ENCODE measurements at places on chromosomes 4 and X.

- no peak for DNase-seq
Measured at GRCh38 chr4:114606245-114606644, 7.6 kb downstream of the UGT8 start.

DNA sequence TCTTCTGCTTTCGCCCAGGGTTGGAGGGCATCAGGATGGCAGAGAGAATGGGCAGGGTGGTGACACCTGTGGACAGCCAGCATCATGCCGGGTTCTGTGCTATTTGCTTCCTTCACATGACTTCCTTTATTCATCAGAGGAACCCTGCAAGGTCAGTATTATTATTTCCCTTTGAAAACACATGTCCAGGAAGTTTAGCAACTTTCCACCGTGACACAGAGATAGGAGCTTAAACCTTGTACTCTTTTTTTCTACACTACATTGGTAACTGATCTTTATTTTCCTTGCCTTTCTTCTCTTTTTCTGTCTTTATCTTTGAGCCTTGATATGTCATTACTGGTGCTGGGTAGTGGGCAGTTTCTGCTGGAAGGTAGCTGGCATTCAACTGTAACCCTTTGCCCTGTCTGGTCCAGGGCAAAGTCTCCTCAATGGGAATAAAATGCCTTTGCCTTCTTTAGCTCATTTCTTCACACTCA, 5.0 kb upstream of the MGST2 start:
- DNase-seq: no peak

- no peak for DNase-seq
Measured at GRCh38 chr4:99848591-99849001, 32.0 kb downstream of the DAPP1 start.

DNA sequence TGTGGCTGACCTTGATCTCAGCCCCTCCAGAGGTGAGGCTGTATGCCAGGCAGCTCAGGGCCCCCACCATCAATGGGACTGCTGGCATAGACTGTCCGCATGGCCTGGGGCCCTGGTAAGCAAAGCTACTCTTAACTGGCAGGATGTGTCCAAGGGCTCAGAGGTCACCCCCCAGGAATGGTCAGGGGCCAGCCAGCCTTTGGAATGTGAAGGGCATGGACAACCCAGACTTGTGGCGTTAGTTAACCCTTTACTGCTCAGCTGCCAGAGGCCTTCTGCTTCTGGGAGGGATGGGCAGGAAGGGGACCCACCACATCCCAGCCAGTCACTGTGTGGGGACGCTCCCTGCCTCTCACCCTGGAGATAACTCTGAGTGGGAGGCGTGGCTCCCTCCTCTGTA, 80.1 kb upstream of the PSAPL1 start:
- DNase-seq: no peak

GRCh38 chr4:9904976-9905587, 116.2 kb downstream of the SLC2A9 start:
- DNase-seq: no peak

DNA sequence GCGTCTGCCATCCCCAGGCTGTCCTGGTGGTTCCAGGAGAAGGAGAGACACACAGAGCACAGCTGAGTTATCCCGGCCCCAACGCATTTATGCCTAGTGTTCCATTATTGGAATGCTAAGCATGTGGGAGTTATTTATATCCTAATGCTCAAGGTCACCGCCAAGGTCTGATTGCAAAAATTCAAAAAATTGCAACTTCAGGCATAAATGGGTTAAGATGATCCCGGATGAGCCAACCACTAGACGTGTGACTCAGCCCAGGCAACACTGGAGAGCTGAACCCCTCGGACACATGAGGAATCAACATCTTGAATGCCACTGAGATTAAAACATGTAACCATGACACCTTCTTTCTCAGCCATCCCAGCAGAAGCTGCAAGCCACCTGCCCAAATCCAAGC, 3.8 kb upstream of the ZCCHC4 start:
- DNase-seq: no peak

DNA sequence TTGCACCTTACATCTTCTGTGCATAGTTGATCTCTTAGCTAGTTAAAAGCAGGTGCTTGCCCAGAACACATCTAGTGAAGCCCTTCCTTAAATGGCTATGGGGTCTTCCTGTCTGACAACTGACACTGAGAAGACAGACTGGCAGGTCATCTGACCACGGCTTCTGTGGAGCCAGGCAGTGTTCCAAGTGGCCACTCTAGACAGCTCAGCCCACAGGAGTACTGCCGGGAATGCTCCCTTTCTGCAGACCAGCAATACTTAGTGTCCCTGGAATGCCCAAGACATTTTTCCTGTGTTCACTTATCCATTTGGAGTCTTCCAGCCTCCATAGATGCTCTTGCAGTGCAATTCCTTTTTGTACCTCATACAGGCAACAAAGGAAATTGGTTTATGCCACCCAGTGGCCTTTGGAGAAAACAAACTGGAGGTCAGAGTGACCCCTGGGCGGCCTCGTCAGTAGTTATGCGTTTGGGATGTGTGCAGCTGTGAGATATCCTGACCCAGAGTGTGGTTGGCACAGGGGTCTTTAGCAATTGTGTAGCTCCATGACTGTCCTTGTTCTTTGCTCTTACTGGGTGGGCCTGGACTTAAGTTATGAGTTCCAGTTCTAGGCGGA, 335.5 kb downstream of the ARHGAP10 start:
- DNase-seq: no peak

DNA sequence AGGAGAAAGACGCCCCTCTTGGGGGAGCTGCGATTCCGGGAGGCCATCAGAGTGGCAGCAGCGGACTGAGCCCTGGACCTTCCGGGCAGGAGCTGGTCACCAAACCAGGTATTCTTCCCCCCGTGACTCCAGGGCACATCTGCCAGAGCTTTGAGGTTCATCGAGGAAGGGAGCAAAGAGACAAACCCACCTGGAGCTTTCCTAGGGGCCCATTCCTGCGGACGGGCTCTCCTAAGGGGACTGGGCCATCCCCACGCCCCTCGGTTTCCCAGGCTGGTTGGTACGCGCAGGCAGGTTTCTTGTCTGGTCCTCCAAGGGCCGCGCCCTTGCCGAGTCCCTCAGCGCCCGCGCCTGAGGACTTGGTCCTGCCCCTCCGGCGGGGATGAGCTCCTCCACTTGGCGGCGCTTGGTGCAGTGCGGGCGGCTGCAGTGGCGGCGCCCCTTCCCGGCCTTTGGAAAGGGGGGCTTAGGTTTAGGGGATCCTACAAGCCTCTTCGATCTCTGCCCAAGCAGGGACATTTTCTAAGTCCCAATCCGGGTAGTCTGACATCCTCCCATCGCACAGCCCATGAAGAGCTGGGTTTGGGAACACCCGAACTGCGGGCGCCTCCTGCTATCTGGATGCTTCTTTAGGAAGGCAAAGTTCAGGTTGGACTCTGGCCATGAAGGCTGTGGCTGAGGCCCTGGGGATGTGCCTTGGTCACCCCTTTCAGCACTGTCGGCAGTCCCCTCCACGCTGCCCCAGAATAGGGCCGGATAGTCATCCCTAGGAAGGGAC, 538 bp downstream of the STBD1 start:
- DNase-seq: no peak

- DNase-seq: no peak
Measured at GRCh38 chrX:2794336-2794735, 34.4 kb upstream of the GYG2 start.

DNA sequence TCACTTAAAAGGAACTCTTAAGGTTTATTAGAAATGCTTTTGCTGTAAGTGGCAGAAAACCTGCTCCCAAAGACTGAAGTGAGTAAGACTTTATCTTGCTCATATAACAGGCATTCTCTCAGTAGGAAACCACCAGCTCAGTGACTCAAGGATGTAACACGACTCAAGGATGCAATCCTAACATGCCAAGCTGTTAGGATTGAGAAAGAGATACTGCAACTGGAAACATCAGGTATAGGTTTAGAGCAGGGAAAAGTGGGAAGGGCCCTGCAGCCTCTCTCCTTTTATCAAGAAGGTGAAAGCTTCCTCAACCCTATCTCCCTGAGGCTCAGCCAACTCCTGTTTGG, 11.9 kb upstream of the SLC9A7 start:
- DNase-seq: no peak

DNA sequence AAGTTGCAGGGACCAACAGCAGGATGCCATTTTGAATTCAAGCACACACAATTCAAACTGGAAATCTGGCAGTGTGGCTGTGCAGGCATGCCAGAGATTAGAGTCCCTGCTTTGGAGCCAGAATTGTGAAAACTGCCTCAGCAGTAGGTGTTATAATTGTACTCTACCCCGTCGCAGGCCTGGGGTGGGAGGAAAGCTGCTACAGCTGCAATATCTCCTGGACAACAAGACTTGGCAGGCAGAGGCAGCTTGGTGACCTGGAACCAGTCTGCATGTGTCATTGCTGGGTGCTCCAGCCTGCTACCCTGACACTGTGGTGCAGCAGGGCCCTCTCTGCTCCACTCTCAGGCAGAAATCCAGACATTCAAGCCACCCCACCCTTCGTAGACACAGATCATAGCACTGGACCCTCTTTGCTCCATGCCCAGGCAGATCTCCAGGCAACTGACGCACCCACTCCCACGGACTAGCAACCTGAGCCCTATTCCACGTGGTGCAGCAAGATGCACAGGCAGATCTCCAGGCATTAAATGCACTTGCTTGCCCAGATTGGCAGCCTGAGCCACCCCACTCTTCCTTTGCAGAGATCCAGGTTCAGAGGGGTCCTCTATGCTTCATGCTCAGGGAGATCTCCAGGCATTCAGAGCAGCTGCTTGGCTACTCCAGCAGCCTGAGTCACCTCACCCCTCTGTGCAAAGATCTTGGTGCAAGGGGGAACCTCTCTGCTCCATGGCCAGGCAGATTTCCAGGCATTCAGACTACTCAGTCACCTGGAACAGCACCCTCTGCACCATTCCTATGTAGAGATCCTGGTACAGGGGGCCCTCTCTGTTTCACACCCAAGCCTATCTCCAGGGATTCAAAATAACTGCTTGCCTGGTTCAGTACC, 140.5 kb downstream of the LRBA start:
- peak; percentile 49 for DNase-seq

DNA sequence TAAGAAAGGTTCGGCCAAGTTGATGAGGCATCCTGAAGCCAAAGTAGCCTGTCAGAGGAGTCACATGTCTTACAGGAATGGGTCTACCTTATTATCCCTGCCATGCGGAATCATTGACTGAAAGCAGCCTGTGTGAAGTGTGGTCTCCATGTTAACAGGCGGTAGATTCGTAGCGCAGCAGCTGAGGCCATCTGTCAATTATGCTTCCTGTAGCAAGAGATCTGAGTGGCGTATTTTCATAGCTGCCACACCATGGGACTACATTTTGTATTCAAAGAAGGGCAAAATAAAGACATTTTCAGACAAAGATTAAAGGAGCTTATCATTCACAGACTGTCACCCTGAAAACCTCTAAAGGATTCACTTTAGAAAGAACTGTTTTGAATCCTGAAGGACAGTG, 11.2 kb upstream of the MED14 start:
- DNase-seq: no peak

DNA sequence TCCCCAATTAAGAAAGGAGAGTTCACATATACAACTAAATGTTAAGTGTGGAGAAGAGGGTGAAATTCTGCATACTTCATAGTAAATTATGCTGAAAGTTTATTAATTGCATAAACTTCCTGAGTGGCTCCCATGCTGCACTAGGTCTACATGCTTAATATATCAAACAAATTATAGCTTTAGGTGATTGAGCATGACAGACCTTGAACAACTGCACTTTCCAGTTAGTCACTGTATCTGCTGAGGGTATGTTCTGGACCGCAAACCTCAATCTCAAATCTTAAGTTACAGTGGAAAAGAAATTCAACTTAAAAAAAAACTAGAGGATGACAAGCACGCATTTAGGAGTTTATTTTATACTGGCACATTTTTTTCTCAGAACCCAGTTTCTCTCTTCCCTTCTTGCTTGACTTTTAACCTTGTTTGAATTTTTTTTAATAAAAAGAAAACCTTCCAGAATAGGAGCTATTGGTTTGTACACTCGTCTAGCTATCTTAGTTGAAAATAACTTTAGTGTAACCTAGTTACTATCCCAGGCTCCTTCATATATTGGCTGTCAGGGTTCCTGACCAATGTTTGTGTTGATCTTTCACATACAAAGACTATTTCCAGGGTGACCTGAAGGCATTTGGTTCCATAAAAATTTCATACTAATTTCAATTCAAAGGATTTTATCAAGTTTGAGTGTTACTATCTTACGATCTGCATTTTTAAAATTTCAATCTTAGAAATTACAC, 10.2 kb upstream of the FAM120C start:
- no peak for DNase-seq

GRCh38 chrX:38881727-38882126, 80.5 kb downstream of the MID1IP1 start:
- DNase-seq: no peak

DNA sequence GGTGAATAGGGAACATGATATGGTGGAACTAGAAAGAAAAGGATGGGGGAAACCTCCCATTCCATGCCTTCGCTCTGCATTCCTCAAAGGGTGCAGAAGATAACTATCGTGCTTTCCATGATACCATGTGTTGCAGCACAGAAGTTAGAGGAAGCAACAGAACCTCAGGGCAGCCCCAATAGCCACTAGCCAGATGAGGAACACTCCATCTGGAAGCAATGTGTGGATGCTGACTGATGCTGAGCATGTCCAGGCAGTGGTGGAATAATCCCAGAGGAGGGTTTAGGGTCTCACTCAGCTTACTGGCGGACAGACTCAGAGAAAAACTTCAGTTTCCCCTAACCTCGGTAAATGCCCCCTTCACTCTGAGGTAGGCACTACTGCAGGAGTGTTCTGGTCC, 7.5 kb downstream of the SMIM10 start:
- DNase-seq: no peak

- DNase-seq: no peak
Measured at GRCh38 chr4:97457253-97457652, 686.0 kb downstream of the STPG2 start.

DNA sequence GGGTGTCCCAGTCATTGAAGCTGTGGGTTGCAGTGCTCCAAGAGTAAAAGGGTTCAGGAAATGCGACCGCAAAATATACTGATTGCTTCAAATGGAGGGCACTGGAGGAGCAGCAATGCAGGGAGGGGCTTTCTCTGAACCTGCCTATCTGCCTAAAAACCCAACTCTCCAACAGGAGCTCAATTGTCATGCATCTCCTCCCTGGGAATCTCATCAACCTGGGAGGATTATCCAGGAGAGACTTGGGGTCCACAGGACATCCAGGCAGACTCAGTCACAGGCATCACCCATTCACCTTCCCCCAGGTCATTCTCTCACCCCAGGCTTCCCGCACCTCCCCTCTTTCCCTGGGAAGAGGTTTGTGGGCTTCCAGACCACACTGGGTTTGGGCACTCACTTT, 38.2 kb upstream of the TLR3 start:
- no peak for DNase-seq

DNA sequence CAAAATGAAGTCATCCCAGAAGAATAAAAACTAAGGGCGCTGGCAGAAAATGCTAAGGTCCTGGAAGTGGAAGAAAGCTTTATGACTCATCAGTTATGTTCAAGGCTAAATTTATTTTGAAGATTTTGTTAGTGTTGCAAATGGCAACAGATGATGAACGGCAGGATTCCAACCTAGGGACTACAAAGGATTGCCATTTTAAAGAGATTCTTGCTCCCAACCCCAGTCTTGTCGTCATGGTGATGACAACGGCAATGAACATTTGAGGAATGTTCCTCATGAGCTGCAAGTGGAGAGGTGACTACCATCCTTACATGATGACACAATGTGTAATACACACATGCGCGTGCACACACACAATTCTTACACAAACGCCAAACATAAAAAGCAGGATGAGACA, 54.4 kb upstream of the FTHL17 start:
- DNase-seq: no peak

- DNase-seq: no peak
Measured at GRCh38 chr4:146981651-146982050, 36.0 kb upstream of the TTC29 start.

Data from occipital lobe (tissue), 3 donors.